ENCODE measurements at places on chromosomes 12 and 14.

- no peak for DNase-seq
Measured at GRCh38 chr12:123267991-123268843, 3.4 kb downstream of the CDK2AP1 start.

GRCh38 chr14:68726093-68726695 lies 66.7 kb downstream of the ZFP36L1 start:
- DNase-seq, result no peak

- no peak for DNase-seq
Measured at GRCh38 chr14:87813211-87813610, 179.8 kb downstream of the GALC start.

DNA sequence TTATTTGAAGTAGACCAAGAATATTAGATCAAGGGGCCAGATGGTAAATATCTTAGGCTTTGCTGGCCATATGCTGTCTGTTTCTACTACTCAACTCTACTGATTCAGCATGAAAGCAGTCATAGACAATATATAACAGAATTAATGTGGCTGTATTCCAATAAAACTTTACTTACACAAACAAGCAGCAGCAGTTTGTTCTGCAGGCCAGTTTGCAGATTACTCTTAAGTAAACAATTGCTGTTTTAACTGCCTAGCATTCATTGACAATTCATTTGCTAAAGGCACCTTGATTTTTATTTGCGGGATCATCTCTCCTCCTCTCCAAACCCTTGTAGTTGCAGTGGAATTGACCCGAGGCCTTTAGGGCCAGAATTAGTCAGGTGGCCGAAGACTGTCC lies 94.1 kb upstream of the GARIN6 start:
- DNase-seq, result no peak

GRCh38 chr12:3213188-3213587 lies 136.0 kb downstream of the TSPAN9 start:
- no peak for DNase-seq

- no peak for DNase-seq
Measured at GRCh38 chr14:54537651-54538050, 27.9 kb downstream of the CGRRF1 start.

DNA sequence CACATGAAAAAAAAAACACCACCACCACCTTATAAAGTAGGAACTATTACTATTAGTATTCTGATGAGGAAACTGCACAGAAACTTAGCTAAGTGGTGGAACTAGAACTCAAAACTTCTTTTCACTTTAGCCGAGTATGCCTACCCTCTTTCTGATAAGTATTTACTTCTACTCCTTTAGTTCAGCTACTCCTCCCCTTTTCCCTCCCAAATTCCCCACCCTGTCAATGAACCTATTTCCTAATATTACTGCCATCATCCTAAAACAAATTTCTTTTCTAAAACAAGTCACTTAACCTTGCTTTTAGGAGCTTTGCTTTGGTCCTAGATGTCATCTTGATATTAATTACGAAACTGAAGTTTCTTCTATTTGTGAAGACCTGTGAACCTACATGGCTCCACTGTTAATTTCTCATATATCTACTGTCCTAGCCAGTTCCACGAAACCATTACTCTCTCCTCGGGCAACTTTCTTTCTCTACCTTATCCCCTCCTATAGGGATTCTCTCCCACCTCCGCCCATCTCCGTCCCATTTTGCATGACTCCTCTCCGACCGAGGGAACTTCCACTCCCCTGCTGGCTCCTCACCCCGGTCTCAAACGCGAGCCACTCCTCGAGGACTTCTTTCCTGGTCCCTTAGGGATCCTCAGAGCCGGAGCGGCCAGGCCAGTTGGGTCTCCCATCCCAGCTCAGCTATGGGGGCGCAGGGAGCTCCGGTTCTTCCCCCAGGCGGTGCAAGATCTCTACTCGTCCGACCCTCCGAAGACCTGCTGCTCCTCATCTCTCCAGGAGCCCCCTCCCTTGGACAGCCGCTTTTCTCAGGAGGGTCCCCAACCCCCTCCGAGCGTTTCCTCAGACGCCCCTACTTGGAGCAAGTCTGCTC lies 1.1 kb downstream of the NUMB start:
- DNase-seq, result peak; percentile 23

- DNase-seq, result no peak
Measured at GRCh38 chr14:24055971-24056799, 4.4 kb downstream of the CARMIL3 start.

GRCh38 chr12:4293299-4293965 lies 19.9 kb downstream of the CCND2 start:
- peak; percentile 41 for DNase-seq

GRCh38 chr12:49366096-49366651 lies 1.1 kb upstream of the SPATS2 start:
- DNase-seq, result no peak

DNA sequence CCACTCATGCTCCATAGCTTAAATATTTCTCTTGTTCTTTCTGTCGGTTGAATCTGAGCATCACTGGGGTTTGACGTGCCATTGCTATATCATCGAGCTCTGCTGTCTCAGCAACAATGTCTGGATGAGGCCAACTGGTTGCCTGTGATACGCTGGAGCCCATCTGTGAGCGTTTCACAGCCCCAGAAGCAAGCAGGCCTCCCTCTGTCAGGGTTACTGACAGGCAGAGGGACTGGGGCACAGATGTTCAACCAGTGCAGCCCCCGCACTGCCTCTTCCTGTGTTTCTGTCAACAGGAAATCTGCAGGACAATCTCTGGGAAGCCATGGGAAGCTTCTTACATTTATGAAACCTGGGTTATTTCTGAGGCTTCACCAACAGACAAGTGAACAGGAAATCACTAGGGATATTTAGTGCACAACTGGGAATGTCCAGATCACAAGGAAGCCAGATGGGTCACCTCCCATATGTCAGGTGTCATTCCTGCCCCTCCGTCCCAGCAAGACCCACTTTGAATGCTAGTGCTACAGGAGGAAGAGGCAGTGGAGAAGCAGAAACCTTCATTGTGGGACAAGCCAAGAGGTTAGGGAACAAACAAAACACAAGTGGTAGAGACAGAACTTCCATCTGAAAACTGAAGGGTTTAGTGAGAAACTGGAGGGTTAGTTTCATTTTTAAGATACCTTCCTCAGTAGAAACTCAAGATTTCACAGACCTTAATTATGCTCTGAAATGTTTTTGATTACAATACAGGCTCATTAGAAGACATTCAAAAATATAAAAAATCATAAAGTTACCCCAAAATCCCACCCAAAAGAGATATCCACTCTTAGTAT lies 24.1 kb downstream of the DMAC2L start:
- no peak for DNase-seq

DNA sequence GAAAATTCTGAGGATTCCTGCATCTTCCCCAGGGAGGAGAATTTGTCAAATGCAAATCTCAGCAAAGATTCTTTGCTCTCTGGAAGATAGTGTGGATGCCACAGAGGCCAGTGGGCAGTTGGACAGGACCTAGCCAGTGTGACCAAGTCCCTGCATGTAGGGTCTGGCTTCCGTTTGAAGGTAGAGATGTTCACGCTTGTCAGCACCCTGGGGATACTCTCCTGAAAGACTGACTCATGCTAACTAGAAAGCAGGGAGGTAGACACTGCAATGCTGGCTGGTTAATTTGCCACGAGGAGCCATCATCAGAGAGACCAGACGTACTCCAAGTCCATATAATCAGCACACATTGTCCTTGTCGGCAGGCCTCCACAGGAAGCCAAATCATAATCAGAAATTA lies 130.1 kb downstream of the SAMD4A start:
- no peak for DNase-seq

- no peak for DNase-seq
Measured at GRCh38 chr12:125133616-125134015, 68.4 kb downstream of the AACS start.

DNA sequence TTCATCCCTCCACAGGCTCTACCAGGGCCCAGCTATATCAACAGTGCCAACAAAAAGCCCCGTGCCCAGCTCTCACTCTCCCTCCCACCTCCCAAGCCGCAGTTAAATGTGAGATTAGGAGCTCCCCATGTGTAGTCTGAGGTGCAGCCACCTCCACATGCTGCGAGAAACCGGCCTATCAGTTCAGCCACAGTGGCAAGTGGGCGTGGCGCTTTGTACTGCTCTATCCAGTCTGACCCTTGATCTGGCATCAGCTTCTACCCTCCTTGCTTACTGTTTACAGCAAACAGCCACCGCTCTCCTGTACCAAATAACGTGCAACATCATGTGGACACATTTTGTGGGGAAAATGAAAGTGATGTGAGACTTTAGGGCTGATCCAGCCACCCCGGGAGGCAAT lies 1.7 kb downstream of the PLEK2 start:
- no peak for DNase-seq

- DNase-seq, result no peak
Measured at GRCh38 chr14:60616461-60616959, 32.8 kb downstream of the SIX1 start.

GRCh38 chr12:124699909-124700308 lies 132.5 kb upstream of the NCOR2 start:
- DNase-seq, result no peak

DNA sequence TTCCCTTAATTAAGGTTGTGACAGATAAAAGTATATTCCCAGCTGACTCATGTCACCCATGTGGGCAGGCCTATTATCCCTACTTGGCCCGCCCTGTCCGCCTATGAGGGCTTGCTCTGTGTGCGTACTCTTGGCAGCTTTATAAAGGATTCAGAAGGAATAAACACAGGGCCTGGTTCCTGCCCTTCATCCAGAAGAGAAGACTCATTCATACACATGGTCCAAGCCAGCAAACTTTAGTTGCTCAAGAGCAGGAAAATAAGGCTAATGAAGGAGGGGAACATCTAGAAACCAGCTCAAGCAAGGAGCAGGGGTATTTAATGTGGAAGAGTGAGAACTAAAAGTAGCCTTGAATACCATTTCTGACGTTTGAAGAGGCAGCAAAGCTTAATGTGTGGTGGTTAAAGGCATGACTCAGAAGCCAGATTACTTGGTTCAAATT lies 141.9 kb downstream of the CRADD start:
- no peak for DNase-seq

DNA sequence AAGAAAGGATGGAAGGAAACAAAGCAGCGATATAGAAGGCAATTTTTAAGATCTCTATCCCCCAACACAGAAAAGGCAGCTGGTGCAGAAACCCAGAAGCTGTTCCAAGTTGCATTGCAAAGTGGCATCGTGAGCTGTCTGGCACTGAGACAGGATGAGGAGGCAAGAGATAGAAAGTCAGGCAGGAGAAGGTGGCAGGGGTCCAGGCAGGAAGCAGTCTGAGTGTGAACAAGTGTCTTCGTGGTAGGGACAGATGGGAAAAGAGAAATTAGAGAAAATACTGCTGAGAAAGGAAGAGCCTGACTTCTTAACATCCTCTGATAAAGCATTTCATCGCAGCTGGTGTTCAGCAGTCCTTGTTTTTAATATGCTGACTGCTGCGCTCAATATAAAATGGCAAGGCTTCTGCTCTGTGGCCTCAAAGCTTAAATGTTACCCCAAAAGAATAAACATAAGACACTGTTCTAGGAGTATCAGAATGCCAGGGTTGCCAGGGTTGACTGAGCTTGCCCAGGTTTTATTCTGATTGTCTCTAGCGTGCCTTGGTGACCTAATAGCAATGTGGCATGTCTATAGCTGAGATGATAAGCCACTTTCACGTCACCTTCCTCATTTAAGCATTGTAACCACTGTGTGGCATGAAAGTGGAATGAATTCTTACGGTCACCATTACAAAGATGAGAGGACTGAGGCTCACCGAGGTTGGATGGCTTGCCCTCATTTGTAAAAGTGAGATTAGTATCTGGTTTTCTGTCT lies 397.6 kb downstream of the NUAK1 start:
- DNase-seq, result no peak

DNA sequence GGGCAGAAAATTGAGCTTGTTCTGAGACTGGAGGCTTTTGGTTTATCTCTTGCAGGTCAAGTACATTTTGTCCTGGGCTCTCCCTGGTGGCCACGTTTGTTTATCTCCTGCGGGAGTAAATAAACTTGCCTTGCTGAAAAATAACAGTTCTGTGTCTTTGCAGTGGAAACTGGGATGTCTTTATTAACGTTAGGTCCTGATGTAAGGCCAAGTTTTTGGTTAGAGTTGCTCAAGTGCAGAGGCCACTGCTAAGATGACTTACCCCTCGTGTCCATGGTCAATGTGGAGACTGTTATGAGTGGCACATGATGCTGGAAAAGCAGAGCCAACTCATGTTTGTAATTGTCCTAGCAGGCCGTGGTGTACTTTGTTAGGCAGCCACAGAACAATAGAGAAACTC lies 3.8 kb downstream of the PTPN11 start:
- no peak for DNase-seq

- no peak for DNase-seq
Measured at GRCh38 chr12:128052777-128053176, 214.2 kb upstream of the TMEM132C start.

GRCh38 chr12:67833602-67834001 lies 155.6 kb upstream of the IFNG-AS1 start:
- no peak for DNase-seq

GRCh38 chr12:16037533-16037932 lies 126.4 kb downstream of the DERA start:
- no peak for DNase-seq

- no peak for DNase-seq
Measured at GRCh38 chr14:50360851-50361250, 35.8 kb downstream of the CDKL1 start.

- DNase-seq, result no peak
Measured at GRCh38 chr12:57221169-57221917, 4.7 kb downstream of the NXPH4 start.

- no peak for DNase-seq
Measured at GRCh38 chr14:35229084-35229791, 62.9 kb upstream of the PSMA6 start.

GRCh38 chr14:68664225-68664681 lies 128.6 kb downstream of the ZFP36L1 start:
- peak; percentile 60 for DNase-seq

DNA sequence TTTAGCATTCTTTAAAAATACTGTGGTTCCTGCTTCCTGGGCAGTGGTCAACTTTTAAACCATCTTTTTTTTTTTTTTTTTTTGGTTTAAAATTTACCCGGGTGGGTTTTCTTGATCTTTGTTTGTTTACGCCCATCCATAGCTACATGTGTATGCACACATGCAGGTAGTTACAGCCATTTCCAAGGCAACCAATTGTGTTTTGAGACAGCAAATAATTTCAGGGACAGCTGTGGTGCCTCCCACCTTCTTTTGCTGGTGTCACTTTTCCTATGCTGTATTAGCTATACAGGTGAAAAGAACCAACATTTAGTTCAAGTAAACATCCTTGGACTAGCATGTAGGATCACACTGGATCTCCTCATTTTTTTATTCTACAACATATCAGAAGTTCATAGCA lies 52.0 kb upstream of the PSMA6 start:
- DNase-seq, result no peak

GRCh38 chr12:120264086-120264903 lies 1.2 kb downstream of the PXN start:
- DNase-seq, result no peak

- no peak for DNase-seq
Measured at GRCh38 chr14:65211341-65211987, 109.1 kb upstream of the MAX start.

Data from T-helper 2 cell treated with Interferon-gamma antibody and Interleukin-4, amounts not matched to agents 5 μg/mL and 100 μg/mL, for 36 hours (primary cell).